GM23338 (cell line): ENCODE measurements at places on chromosomes 16 and 17. TPM values are rescaled to one million over a fixed set of nuclear protein-coding genes. Genes with fewer than 3 reads are reported as not detected.

- no peaks in the 10 kb centered on the region for H3K27me3 ChIP-seq
- H3K4me3 ChIP-seq = no peak overlapping the region
- H3K4me1 ChIP-seq = peaks cover 3% of the 10 kb centered on the region; the same call in 1 of the 2 replicates
- DNase-seq = peak; percentile 90
- H3K27ac ChIP-seq = 0 out of 2 replicates have a peak overlapping the region, but pooled peaks have one; percentile 72
Measured at GRCh38 chr16:318628-319027, 33.9 kb downstream of the AXIN1 start.

DNA sequence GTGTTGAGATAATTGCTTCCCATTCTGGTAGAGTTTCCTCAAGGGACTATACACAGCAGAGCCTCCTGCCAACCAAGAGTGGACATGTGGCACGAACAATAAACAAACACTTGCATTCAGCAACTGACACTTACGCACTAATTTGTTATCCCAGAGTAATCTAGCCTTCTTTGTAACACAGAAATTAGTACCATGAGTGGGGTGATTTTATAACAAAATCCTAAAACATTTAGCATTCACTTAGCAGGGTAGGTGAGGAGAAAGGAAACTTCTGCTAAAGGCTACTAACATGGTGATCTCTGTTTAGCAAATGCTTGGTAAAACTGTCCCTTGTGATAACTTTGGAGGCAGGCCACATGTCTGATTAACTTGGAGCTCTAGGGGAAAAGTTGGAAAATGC is 325.2 kb downstream of the HS3ST4 start:
- no peak overlapping the region for H3K4me3 ChIP-seq
- peaks cover 5% of the 10 kb centered on the region; the same call in 1 of the 2 replicates for H3K36me3 ChIP-seq
- H3K27me3 ChIP-seq = no peaks in the 10 kb centered on the region
- peaks cover 5% of the 10 kb centered on the region; the same call in 1 of the 2 replicates for H3K4me1 ChIP-seq
- DNase-seq = no peak

- no peaks in the 10 kb centered on the region for H3K4me1 ChIP-seq
- no peak overlapping the region for H3K4me3 ChIP-seq
- peak; percentile 19 for DNase-seq
- no peaks in the 10 kb centered on the region for H3K27me3 ChIP-seq
- no peaks in the 10 kb centered on the region for H3K36me3 ChIP-seq
Measured at GRCh38 chr17:43431714-43432523, 33.1 kb downstream of the ARL4D start.

GRCh38 chr17:42260318-42260717 is 15.9 kb downstream of the STAT5B start:
- no peaks in the 10 kb centered on the region for H3K27me3 ChIP-seq
- no peak overlapping the region for H3K4me3 ChIP-seq
- no peak overlapping the region for H3K27ac ChIP-seq
- DNase-seq = no peak
- H3K4me1 ChIP-seq = no peaks in the 10 kb centered on the region
- H3K36me3 ChIP-seq = no peaks in the 10 kb centered on the region

DNA sequence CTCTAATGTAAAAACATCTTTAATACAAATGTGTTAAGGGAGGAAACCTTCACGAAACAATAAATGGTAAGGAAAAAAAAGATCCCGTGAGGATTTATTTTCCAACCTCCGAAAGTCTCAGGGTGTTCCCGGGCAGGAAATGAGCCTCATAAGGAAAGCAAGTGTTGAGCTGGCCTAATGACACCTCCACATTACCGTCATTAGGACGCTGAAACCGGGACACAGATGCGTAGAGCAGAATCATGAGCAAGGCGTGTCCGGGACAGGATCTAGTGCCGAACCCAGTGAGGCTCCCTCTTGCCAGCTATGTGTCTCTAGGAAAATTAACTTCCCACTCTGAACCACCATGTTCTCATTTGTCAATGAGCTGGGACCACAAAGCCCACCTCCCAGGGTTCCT is 22.7 kb upstream of the CYTH1 start:
- H3K36me3 ChIP-seq = peaks cover 41% of the 10 kb centered on the region
- no peaks in the 10 kb centered on the region for H3K4me1 ChIP-seq
- H3K4me3 ChIP-seq = no peak overlapping the region
- no peak overlapping the region for H3K27ac ChIP-seq

- H3K4me3 ChIP-seq = no peak overlapping the region
- peak overlapping the region; percentile 74 for H3K27ac ChIP-seq
- H3K36me3 ChIP-seq = peaks cover 8% of the 10 kb centered on the region
- peaks cover 9% of the 10 kb centered on the region for H3K4me1 ChIP-seq
- no peaks in the 10 kb centered on the region for H3K27me3 ChIP-seq
Measured at GRCh38 chr16:71933913-71934695, 38.8 kb downstream of the IST1 start.

DNA sequence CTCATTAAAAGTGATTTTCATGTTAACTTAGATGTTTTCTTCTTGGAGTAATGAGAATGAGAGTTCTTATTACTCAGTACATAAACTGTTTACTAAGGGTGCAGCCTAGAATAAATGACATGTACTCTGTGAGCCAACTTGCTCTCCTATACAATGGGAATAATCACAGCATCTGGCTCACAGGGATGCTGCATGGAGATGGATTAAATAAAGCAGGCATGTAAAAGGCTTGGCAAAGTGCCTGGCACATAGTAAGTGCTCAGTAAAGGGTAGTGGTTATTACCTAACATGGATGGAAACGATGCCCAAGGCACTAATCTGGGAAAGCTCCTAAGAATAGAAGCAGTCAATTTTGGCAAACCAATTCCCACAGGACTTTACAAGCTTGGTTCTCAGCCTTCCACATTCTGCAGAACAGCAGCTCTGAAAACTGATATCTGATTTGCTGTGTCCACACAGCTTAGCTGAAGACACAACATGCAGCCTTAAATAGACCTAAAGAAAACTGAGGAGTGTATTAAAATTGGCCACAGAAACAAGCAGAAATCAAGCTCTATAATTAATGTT is 176.1 kb downstream of the ABCC12 start:
- H3K4me3 ChIP-seq = no peak overlapping the region
- H3K27me3 ChIP-seq = no peaks in the 10 kb centered on the region
- no peak overlapping the region for H3K27ac ChIP-seq
- no peaks in the 10 kb centered on the region for H3K36me3 ChIP-seq
- DNase-seq = no peak
- no peaks in the 10 kb centered on the region; the same call in 1 of the 2 replicates for H3K4me1 ChIP-seq

- H3K27me3 ChIP-seq = no peaks in the 10 kb centered on the region
- no peak overlapping the region for H3K4me3 ChIP-seq
- no peaks in the 10 kb centered on the region for H3K36me3 ChIP-seq
- no peak overlapping the region for H3K27ac ChIP-seq
- H3K4me1 ChIP-seq = peaks cover 27% of the 10 kb centered on the region
Measured at GRCh38 chr16:79050063-79050462, 550.5 kb downstream of the MAF start.

- no peaks in the 10 kb centered on the region for H3K27me3 ChIP-seq
- peaks cover 31% of the 10 kb centered on the region for H3K36me3 ChIP-seq
- no peaks in the 10 kb centered on the region for H3K4me1 ChIP-seq
- no peak overlapping the region for H3K27ac ChIP-seq
- H3K4me3 ChIP-seq = no peak overlapping the region
- no peak for DNase-seq
Measured at GRCh38 chr17:30519166-30519565, 42.0 kb downstream of the GOSR1 start.

DNA sequence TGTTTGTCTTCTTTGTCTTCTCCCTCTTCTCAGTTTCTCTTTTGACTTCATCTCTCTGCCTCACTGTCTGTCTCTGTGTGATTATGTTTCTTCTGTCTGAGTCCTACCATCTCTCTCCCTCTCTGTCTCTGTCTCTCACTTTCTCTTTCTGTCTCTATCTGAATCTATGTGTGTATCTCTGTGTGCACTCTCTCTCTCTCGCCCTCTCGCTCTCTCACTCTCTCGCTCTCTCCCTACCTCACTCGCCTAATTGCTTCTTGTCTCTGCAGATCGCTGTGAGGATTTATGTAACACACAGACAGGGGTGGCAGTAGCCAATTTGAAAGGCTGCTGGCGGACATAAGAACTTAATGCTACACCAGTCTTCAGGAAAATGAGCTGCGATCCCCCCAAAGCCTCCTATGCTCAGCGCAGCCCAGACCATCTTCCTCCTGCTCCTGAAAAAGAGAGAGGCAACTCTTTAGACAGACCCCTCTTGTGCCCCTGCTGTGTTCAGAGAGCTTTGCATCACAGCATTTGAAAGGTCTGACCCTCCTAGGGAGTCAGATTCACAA is 140.9 kb downstream of the CCT6B start:
- DNase-seq = peak; percentile 20
- H3K4me3 ChIP-seq = peak overlapping the region; percentile 31; the same call in 1 of the 2 replicates
- H3K4me1 ChIP-seq = peaks cover 18% of the 10 kb centered on the region
- H3K27me3 ChIP-seq = peaks cover 13% of the 10 kb centered on the region; the same call in 1 of the 2 replicates
- no peak overlapping the region for H3K27ac ChIP-seq

GRCh38 chr16:28602529-28602928 is 5.7 kb upstream of the SULT1A2 start:
- H3K36me3 ChIP-seq = no peaks in the 10 kb centered on the region
- H3K4me3 ChIP-seq = no peak overlapping the region
- H3K4me1 ChIP-seq = no peaks in the 10 kb centered on the region
- H3K27ac ChIP-seq = no peak overlapping the region

- H3K27ac ChIP-seq = no peak overlapping the region
- H3K4me3 ChIP-seq = no peak overlapping the region
- no peaks in the 10 kb centered on the region for H3K27me3 ChIP-seq
- no peaks in the 10 kb centered on the region for H3K36me3 ChIP-seq
- no peaks in the 10 kb centered on the region for H3K4me1 ChIP-seq
- DNase-seq = no peak
Measured at GRCh38 chr16:64234200-64234599, 887.7 kb downstream of the CDH11 start.

- no peaks in the 10 kb centered on the region for H3K4me1 ChIP-seq
- no peak overlapping the region for H3K27ac ChIP-seq
- no peak overlapping the region for H3K4me3 ChIP-seq
- no peaks in the 10 kb centered on the region for H3K27me3 ChIP-seq
- no peak for DNase-seq
Measured at GRCh38 chr17:56076980-56077379, 76.3 kb upstream of the ANKFN1 start.

DNA sequence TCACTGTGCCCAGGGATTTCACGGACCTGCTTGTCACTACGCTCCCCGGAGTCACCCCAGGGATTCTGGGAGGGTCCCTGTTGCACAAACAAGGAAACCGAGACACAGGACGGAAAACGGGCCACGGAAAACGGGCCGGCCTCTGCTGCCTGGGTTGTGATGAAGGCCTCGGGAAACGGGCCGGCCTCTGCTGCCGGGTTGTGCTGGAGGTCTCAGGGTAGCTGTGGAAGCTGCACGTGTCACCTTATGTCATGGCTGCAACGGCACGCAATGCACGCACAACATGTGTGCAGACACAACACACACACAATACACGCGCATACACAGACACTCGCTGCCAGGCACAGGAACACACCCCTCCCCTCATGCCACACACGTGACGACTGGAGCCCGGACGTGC is 27.0 kb upstream of the GNG13 start:
- no peaks in the 10 kb centered on the region for H3K36me3 ChIP-seq
- H3K4me3 ChIP-seq = no peak overlapping the region
- H3K27ac ChIP-seq = no peak overlapping the region

GRCh38 chr16:66263973-66264310 is 102.5 kb upstream of the CDH5 start:
- no peak for DNase-seq
- peaks cover 4% of the 10 kb centered on the region; the same call in 1 of the 2 replicates for H3K4me1 ChIP-seq
- no peak overlapping the region for H3K4me3 ChIP-seq
- H3K36me3 ChIP-seq = no peaks in the 10 kb centered on the region
- H3K27ac ChIP-seq = no peak overlapping the region
- H3K27me3 ChIP-seq = peaks cover under 1% of the 10 kb centered on the region; the same call in 1 of the 2 replicates

DNA sequence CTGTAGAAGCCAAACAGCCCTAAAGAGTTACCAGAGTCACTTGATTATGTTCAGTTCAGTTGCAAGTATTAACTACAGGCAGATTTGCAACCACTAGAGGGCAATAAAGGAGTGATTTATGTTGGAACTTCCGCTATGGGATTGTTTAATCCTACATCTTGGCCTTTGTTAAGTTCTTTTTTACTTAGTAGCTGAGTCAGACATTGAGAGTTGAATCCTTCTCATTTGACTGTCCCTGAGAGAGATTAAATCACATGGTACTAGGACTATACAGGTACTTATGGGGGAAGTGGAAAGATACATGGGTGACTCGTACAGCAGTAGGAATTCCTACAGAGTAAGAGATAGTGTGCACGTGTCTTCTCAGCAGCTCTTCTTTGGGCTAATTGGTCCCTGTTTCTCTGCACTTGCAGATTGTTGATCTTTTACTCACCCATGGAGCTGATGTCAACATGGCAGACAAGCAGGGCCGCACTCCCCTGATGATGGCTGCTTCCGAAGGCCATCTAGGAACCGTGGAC is 40.3 kb downstream of the CYB561 start:
- H3K27me3 ChIP-seq = no peaks in the 10 kb centered on the region
- no peaks in the 10 kb centered on the region for H3K36me3 ChIP-seq
- no peak overlapping the region for H3K4me3 ChIP-seq
- DNase-seq = peak; percentile 92

- no peak for DNase-seq
- H3K4me1 ChIP-seq = no peaks in the 10 kb centered on the region; the same call in 1 of the 2 replicates
- no peaks in the 10 kb centered on the region for H3K27me3 ChIP-seq
- H3K4me3 ChIP-seq = no peak overlapping the region
Measured at GRCh38 chr16:2808181-2808580, 8.9 kb upstream of the PRSS21 start.

- no peaks in the 10 kb centered on the region for H3K36me3 ChIP-seq
- H3K27ac ChIP-seq = no peak overlapping the region
- H3K27me3 ChIP-seq = no peaks in the 10 kb centered on the region
- H3K4me1 ChIP-seq = 0 out of 2 replicates have a peak, but pooled peaks cover 10% of the 10 kb centered on the region
- H3K4me3 ChIP-seq = no peak overlapping the region
Measured at GRCh38 chr16:54136276-54136625, 150.3 kb downstream of the IRX3 start.

- peak; percentile 80 for DNase-seq
- H3K36me3 ChIP-seq = no peaks in the 10 kb centered on the region
- H3K4me3 ChIP-seq = no peak overlapping the region
- no peak overlapping the region for H3K27ac ChIP-seq
Measured at GRCh38 chr17:70869402-70870085, 700.2 kb downstream of the KCNJ2 start.

GRCh38 chr17:35889241-35889640 is 9.1 kb upstream of the CCL5 start:
- no peak overlapping the region for H3K27ac ChIP-seq
- H3K4me1 ChIP-seq = no peaks in the 10 kb centered on the region; the same call in 1 of the 2 replicates
- H3K4me3 ChIP-seq = no peak overlapping the region
- H3K27me3 ChIP-seq = no peaks in the 10 kb centered on the region
- no peaks in the 10 kb centered on the region for H3K36me3 ChIP-seq
- no peak for DNase-seq

GRCh38 chr17:59361916-59362810 is 30.7 kb downstream of the YPEL2 start:
- no peak overlapping the region for H3K4me3 ChIP-seq
- no peaks in the 10 kb centered on the region for H3K27me3 ChIP-seq
- no peak for DNase-seq

GRCh38 chr16:2243781-2244180 is 7.5 kb downstream of the DNASE1L2 start:
- no peaks in the 10 kb centered on the region for H3K4me1 ChIP-seq
- no peak overlapping the region for H3K4me3 ChIP-seq
- H3K27me3 ChIP-seq = no peaks in the 10 kb centered on the region
- no peak overlapping the region for H3K27ac ChIP-seq

GRCh38 chr16:20969386-20969785 is 68.8 kb downstream of the LYRM1 start:
- peak; percentile 39 for DNase-seq
- H3K27ac ChIP-seq = peak overlapping the region; percentile 89; the same call in 1 of the 2 replicates
- H3K36me3 ChIP-seq = no peaks in the 10 kb centered on the region
- peaks cover 45% of the 10 kb centered on the region for H3K4me1 ChIP-seq
- H3K4me3 ChIP-seq = no peak overlapping the region
- no peaks in the 10 kb centered on the region for H3K27me3 ChIP-seq

Gene CFAP52
- 0.54 TPM in 1 of 2 replicates, not detected in the other for polyA plus RNA-seq

Gene SLC47A2
- 0.19 TPM in 1 of 2 replicates, not detected in the other for polyA plus RNA-seq

Gene TEKT5
- polyA plus RNA-seq = not detected in 2 replicates

Gene SLC13A2
- polyA plus RNA-seq = not detected in 2 replicates

Gene CACNG5
- 1.8 and 2.7 TPM in 2 replicates for polyA plus RNA-seq

Gene CFAP97D1
- polyA plus RNA-seq = 0.10 TPM in 1 of 2 replicates, not detected in the other

Gene ITGB3
- polyA plus RNA-seq = 0.07 TPM in 1 of 2 replicates, not detected in the other

Gene SOX8
- 5.7 and 6.7 TPM in 2 replicates for polyA plus RNA-seq

Gene KCNJ18
- polyA plus RNA-seq = not detected in 2 replicates
